ENCODE measurements at places on chromosomes 5 and 9. TPM values are rescaled to one million over a fixed set of nuclear protein-coding genes. Genes with fewer than 3 reads are reported as not detected.

The RASA1 gene
- 49.6 TPM for total RNA-seq

The TIMD4 gene
- total RNA-seq, result not detected

The CYLC2 gene
- not detected for total RNA-seq

The MAST4 gene
- total RNA-seq, result 10.8 TPM

The LTC4S gene
- total RNA-seq, result not detected

The FCN2 gene
- not detected for total RNA-seq

The MRRF gene
- total RNA-seq, result 36.7 TPM

The BARHL1 gene
- total RNA-seq, result not detected

The FRMD3 gene
- 0.44 TPM for total RNA-seq

The HTR1A gene
- total RNA-seq, result not detected

The LOX gene
- 66.2 TPM for total RNA-seq

The SOX30 gene
- total RNA-seq, result under 0.01 TPM

The SLIT3 gene
- 15.9 TPM for total RNA-seq

The ANKRD34B gene
- not detected for total RNA-seq

The YIPF5 gene
- total RNA-seq, result 137 TPM

The CCDC152 gene
- total RNA-seq, result 5.8 TPM

The SLC6A3 gene
- total RNA-seq, result under 0.01 TPM

The NR5A1 gene
- total RNA-seq, result not detected

The IGIP gene
- total RNA-seq, result 11.9 TPM

The RORB gene
- total RNA-seq, result 0.87 TPM

The ELAVL2 gene
- total RNA-seq, result 0.17 TPM

The CFAP77 gene
- total RNA-seq, result not detected

Data from smooth muscle cell of trachea (primary cell).